ENCODE measurements at places on chromosomes 4 and X.

DNA sequence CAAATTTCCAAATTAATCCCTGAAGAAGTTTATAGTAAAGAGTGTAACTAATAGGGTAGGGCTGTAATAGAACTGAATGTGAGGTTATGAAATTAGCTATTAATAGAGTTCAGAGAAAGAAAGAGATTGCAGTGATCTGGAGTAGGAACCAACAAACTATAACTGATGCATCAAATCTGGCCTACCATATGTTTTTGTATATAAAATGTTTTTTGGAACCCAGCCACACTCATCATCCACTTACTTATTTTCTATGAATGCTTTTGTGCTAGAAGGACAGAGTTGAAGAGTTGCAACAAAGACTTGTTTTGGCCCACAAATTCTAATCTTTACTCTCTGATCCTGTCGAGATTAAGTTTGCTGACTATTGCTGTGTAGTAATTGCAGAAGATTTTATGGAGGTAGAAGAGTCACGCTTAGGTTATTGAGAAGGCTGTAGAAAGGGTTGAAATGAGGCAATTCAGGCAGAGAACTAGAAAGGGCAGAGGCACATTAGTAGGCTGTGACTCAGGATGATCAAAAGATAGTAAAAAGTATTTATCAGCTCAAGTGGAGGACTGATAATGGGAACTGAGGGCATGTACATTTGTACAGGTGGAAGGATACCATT lies 298.7 kb upstream of the EMCN start:
- DNase-seq: no peak

DNA sequence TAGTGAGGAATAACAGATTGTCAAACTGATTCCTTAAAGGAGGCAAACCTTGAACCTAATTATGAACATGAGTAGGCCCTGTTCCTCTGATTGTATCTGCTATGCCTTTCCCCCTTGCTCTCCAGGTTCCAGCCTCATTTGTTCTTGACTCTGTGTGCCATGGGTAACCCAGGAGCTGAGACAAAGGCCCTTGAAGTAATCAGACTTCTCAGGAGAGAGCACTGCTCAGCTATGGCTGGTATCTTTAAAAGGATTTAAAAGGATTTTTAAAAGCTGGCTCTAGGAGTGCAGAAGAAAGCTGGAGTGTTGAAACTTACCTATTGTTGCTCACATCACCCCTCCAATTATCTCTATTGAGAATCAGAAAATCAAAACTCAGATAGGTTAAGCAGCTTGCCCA lies 1565.5 kb upstream of the AGA start:
- DNase-seq: no peak

GRCh38 chr4:6718932-6719610 lies 3.1 kb downstream of the BLOC1S4 start:
- DNase-seq: no peak

GRCh38 chr4:35399912-35400311 lies 844.4 kb downstream of the ARAP2 start:
- DNase-seq: no peak

DNA sequence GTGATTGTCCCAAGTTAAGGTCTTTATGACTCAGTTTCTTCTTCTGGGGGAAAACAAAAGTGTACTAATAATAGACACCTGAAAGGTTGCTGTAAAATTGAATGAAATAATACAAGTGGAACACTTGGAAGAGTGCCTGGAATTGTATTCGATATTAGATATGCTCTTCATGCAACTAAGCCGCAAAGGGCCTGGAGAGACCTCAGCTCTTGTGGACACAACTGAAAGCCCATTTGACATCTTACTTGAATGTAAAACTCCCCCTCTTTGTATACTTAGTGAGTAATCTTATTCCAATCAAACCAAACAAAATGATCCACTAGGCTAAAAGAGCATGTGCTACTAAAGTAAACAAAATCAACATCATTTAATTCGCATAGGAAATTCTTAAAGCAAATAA lies 511 bp upstream of the MAP9 start:
- DNase-seq: no peak

DNA sequence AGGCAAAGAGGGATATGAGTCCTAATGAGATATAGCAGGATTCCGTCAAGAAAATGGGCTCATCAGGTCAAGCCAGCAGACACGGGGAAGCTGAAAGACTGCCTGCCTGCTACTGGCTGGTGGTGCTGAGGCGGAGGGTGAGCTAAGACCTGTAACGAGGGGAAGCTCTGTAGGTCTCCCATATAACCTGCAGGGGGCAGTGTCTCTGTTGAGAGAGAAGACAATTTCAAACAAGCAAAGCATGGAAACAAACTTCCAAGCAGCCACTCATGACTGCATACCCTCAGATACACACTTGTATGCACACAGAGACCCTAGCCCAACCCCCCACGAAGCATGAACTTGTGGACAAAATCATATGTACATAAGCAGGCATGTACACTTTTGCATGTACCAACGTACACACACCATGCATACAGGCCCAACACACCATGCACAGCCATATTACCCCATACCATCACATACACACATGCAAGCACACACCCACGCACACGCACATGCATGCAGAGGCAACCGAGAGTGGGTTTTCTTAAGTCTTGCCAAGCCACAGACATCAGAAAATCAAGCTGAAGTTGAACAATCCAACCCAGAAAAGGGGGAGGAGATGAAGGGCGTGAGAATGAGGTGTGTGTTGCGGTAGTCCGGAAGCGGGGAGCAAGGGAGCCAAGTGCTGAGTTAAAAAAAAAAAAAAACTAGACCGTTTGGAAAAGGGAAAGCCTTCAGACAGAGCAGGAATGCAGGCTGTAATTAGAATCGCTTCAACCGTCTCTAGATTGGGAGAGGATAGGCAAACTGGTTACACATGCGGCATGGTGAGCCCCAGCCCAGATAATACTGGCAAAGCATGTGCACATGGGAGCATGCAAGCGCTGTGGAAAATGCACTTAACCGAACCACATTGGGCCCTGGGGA lies 71.0 kb downstream of the PJA1 start:
- DNase-seq: peak; percentile 32

GRCh38 chr4:182770259-182770995 lies 146.8 kb downstream of the DCTD start:
- DNase-seq: no peak

DNA sequence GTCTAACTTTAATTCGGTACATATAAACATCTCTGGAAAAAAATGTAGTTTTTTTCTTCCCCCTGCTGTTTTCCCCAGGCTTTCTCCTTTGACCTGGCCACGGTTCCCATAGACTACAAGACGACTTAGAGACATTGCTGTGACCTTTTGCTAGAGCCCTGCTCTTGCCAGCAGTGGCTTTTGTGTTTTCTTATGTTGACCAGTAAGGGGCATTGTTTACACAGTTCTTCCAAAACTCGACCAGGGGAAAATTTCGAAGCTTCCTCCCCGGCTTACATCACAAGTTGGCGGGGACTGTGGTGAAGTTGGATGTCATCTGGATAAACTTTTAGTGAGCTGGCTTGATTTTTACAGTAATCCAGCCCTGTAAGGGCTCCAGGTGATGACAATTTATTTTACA lies 9.3 kb downstream of the CCDC160 start:
- no peak for DNase-seq

- DNase-seq: no peak
Measured at GRCh38 chr4:15253349-15253748, 174.5 kb upstream of the C1QTNF7 start.

DNA sequence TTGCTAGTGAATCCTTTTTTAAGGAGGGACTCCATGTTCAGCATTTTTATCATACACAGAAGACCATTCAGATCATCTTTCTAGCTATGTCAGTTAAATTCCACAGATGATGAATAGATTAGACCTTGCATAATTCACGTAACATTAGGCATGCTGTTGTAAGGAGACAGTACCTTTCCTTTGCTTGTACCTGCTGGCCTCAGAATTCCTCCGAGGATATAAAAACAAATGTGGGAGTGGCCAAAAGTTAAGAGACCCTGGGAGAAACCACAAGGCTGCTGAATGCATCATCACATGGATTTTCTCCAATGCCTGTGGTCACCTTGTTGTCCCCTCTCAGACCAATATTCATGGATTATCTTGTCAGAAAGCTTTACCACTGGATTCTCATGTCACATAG lies 201.4 kb downstream of the MAGEB17 start:
- no peak for DNase-seq

DNA sequence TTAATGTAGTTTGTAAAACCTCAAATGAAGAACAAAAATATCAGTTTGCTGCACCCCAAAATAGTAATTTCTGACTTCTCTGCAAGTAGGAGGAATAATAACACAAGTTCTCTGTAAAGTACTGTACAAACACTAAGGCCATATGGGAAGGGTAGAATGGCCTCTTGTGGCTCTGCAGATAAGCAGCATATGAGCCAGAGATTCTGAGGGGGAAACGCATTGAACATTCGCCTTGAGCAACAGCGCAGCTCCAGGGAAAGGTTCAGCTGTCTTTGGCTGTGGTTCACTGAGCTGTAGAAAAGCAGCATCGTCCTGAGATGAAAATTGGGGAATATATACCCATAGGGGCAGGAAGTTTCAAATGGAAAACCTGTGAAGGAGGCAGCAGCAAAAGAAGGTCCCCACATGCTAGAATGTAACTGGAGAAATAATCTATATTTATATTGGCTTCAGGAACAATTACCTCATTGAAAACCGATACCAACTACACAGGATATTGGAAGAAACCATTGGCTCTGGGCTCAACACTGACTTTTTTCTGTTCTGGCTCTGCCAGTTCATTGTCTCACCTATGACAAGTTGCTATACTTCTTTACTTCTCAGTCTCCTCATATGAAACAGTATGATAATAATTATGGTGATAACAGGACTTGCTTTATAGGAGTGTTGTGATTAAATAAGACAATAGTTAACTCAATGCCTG lies 357.6 kb upstream of the CPEB2 start:
- no peak for DNase-seq

GRCh38 chr4:94841864-94842221 lies 84.1 kb downstream of the BMPR1B start:
- no peak for DNase-seq

DNA sequence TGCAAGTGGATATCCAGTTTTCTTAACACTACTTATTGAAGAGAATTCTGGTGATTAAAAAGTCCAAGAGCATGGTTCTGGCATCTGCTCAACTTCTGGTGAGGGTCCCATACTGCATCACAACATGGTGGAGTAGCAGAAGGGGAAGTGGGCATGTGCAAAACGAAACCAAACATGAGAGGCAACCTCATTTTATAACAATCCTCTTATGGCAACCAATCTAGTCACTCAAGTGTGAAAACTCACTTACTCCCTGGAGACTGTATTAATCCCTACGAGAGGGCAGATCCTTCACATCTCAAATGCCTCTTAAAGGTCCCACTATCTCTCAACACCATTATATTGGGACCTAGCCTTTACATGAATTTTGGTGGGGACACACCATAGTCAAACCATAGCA lies 55.4 kb upstream of the TRO start:
- DNase-seq: no peak

GRCh38 chr4:138927072-138927471 lies 88.5 kb upstream of the NOCT start:
- no peak for DNase-seq

DNA sequence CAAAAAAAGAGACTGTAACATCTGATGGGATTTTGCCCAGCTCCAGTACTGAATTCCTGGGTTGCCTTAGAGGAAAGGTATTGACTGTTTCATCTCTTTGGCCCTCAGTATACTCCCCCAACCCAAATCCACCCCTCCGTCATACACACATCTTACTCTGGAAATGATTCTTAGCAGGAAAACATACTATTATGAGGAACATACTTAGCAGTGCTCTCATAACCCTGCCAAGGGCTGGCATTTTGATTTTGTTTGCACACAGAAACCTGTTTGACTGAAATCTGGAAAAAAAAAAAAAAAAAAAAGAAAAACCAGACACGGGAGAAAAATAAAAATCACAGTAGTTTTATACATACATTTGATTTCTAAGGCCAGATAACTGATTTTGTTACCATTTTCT lies 19.4 kb upstream of the AR start:
- no peak for DNase-seq
